Dorsolateral prefrontal cortex (tissue), 122 donors: ENCODE measurements at places on chromosomes 4 and X. TPM values are rescaled to one million over a fixed set of nuclear protein-coding genes. Genes with fewer than 3 reads are reported as not detected.

Gene PLP1
- total RNA-seq = 3,664 TPM

Gene PNMA5
- total RNA-seq = 3.8 TPM

Gene F8A3
- total RNA-seq = 6.1 TPM

Gene HS6ST2
- 8.2 TPM for total RNA-seq

GRCh38 chr4:7829652-7830580, 109.7 kb downstream of the AFAP1 start:
- no peak for DNase-seq

GRCh38 chr4:8473920-8474590, 33.5 kb downstream of the TRMT44 start:
- DNase-seq = no peak

GRCh38 chrX:151488677-151489076, 74.8 kb upstream of the PASD1 start:
- DNase-seq = no peak
